ENCODE measurements at places on chromosomes 13 and 19.

- no peak for DNase-seq
Measured at GRCh38 chr19:5743630-5744029, 23.2 kb downstream of the CATSPERD start.

DNA sequence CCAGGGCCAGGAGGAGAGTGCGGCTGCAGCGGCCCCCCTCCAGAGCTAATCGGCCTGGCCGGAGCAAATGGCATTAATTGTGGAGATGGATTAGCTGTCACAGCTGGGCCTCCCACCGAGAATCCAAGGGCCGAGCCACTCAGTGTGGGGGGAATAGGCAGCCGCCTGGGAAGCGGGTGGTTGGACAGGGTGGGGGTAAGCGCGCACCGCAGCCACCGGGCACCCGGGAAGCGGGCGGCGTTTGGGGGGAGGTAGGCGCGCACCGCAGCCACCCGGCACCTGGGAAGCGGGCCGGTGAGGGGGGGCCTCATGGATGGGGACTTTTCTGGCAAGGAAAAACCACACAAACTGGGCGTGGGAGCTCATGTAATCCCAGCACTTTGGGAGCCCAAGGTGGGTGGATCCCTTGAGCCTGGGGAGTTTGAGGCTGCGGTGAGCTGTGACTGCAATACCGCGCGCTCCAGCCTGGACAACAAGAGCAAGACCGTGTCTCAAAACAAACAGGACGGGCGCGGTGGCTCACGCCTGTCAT is 9.7 kb downstream of the R3HDM4 start:
- DNase-seq: no peak

- no peak for DNase-seq
Measured at GRCh38 chr19:30690935-30691818, 319.0 kb downstream of the ZNF536 start.

GRCh38 chr13:100297413-100297812 is 208.5 kb downstream of the PCCA start:
- no peak for DNase-seq

Measured in GF-D8 (cell line).